Renal cortex interstitium (tissue), 15 donors: ENCODE measurements at places on chromosomes 16 and 17. TPM values are rescaled to one million over a fixed set of nuclear protein-coding genes. Genes with fewer than 3 reads are reported as not detected.

GRCh38 chr16:88809676-88810165 is 2.0 kb downstream of the APRT start:
- no peak for DNase-seq

GRCh38 chr17:19238167-19238505 is 970 bp downstream of the EPN2 start:
- DNase-seq, result peak; percentile 23

DNA sequence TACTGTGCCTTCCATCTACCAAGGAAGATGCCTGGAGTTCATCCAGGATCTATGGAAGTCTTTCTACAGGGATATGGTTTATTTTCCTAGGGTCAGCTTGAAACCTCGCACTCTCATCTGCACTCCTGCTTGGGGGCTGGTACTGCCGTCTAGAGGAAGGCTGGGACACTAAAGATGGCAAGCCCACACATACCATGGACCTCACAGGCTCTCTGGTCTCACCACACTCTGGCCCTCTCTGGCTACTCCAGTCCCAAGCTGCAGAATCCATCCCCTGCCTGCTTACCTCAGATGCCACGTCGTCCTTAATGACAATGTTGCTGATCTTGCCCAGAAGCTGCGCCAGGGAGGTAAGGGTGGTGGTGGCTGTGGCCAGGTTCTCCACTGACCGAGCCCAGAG is 2.1 kb upstream of the UNC119 start:
- no peak for DNase-seq

The KRT31 gene
- polyA plus RNA-seq, result not detected
